Activated T-cell treated with anti-CD3 and anti-CD28 coated beads, Interleukin-2, amount 50 U/mL, for 72 hours (primary cell): ENCODE measurements at places on chromosomes 11 and 22.

GRCh38 chr22:36439481-36440271 lies 41.8 kb downstream of the TXN2 start:
- DNase-seq: peak; percentile 49

DNA sequence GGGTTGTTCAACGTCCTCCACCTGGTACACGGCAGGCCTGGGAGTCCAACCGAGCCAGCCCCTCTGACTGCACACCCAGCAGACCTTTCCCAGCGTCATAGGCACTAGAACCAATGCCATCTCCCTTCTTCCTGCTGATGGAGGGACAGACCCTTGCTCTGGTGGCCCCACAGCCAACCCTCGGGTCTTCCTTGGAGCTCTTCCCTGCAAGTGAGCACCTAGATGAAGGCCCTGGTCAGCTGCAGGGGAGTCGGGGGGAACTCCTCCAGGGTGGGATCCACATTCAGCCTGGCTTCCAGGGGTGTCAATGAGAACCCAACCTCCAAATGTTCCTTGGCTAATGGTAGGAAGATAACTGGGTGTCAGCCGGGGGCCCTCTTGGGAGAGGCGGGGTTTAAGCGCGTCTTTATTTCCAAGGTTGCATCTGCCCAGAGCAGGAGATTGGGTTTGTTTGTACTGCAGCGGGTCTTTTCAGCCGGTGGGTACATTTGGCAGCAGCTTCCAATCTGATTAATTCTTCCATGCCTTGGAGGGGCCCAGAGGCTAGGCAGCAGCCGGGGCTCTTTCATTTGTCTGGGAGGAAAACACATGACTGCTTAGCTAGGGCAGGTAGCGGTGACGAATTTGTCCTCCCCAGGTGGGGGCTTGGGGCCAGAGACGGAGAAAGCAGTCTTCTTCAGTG lies 56.0 kb upstream of the SHISAL1 start:
- no peak for DNase-seq

- no peak for DNase-seq
Observed at GRCh38 chr11:45860348-45860747, 13.1 kb downstream of the CRY2 start.

- DNase-seq: no peak
Observed at GRCh38 chr11:108197351-108197750, 25.1 kb downstream of the NPAT start.

GRCh38 chr11:17012712-17013547 lies 1.3 kb downstream of the PLEKHA7 start:
- no peak for DNase-seq

GRCh38 chr11:92854952-92855351 lies 114.5 kb upstream of the MTNR1B start:
- DNase-seq: no peak

DNA sequence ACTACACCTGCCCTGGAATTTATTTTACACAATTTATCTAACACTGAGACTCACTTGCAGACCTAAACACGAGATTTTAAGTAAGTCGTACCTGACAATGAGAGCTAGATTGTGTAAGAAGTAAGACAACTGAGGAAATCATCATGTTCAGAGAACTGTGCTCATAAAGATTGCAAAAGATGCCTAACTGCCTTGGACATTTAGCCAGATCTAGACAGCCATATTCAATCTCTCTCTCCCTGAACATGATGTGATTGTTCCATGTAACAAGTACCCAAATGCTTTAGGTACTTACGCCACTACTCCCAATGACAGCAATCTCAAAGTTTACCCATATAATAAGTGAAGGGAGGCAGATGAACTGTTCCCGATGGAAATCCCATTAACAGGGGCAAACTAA lies 209.8 kb upstream of the PITPNB start:
- DNase-seq: no peak

- no peak for DNase-seq
Observed at GRCh38 chr11:21007297-21007696, 337.9 kb downstream of the NELL1 start.

- DNase-seq: no peak
Observed at GRCh38 chr11:113315811-113316210, 1.4 kb downstream of the TTC12 start.

DNA sequence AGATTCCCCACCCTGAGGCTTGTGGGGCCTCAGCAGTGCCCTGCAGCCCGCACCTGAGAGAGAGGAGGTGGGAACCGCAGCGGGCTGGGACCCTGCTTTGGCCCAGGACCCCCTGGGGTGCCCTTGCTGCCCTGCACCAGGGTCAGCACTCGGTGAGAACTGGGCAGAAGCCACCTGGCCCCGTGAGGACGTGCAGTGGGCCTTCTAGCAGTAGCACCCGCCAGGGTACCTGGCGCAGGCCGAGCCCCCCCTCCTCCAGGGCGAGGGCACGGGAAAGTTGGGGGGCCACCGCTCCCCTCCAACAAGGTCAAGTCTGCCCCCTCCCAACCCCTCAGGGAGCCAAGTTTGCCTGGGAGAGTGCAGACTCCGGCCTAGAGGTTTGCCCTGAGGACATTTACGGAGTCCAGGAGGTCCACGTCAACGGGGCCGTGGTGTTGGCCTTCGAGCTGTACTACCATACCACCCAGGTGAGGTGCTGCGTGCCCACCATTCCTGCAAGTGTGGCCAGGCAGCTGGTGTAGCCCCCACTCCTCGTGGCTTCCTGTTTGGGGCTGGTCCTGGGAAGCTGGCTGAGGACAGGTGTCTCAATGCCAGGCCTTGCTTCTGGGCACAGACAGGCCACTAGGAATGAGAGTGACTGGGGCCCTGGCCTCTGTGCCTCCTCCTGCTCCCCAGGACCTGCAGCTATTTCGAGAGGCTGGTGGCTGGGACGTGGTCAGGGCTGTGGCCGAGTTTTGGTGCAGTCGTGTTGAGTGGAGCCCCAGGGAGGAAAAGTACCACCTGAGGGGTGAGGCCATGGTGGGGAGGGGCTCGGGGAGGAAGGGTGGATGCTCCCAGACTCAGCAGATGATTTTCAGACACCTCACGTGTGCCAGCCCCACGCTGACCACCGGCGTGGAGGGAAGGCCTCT lies 3.5 kb downstream of the PGGHG start:
- no peak for DNase-seq

GRCh38 chr11:86274999-86275398 lies 27.0 kb upstream of the HIKESHI start:
- DNase-seq: no peak

DNA sequence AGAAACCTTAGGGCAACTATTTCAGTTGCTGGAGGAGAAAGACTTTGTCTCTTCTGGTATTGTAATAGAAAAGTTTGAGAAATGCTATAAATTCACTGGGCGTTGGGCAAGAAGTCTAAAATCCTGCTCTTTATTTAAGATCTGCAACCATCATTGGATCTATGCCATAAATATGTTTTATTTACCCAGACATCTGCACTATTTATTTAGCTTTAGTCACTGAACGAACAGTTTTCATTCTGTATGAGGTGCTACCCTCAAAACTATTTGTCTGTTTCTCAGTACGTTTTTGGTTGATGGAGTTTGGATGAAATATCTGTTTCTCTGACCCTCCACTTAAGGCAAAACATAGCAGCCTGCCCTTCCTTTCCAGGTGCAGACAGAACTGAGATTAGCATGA lies 171.5 kb downstream of the SNX19 start:
- no peak for DNase-seq

DNA sequence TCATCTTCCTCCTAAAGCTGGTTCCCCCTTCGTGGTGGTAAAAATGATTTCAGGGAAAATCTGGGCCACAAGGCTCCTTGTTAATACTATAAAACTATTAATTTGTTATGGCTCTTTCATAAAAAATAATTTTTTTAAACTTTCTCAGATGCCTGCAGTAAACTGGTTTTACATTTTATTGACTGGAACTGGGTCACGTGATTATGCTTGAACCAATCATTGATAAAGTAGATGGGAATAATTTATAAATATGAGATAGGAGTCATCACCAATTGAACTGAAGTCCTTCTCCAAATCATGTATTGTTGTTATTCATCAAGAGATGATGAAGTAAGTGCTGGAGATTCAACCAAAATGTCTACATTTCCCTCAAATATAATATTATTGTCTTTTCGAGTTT lies 138.4 kb downstream of the SLC17A6 start:
- no peak for DNase-seq

DNA sequence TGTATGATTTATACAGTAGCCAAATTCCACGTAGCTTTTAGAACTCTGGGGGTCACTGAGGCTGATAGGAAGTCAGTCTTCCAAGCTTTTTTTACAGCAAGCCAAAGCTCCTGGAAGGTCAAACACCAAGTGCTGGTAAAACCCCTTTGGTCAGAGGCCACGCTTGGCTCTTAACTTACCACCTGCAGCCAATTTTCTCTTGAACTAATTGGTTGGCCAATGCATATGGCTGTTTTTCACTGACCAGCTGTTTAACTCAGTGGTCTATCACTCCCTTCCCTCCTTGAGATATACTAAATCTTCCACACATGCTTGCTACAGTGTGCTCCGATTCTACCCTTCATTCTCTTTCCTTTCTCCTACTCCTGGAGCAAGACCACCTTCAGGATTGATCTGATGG lies 116.0 kb downstream of the FAR1 start:
- DNase-seq: no peak

GRCh38 chr11:76698321-76699043 lies 27.9 kb upstream of the LRRC32 start:
- DNase-seq: no peak

GRCh38 chr11:134196756-134197155 lies 27.0 kb downstream of the NCAPD3 start:
- no peak for DNase-seq

- DNase-seq: no peak
Observed at GRCh38 chr11:107953446-107953845, 25.2 kb downstream of the RAB39A start.

- DNase-seq: no peak
Observed at GRCh38 chr11:121898903-121899302, 217.1 kb downstream of the BLID start.

- DNase-seq: no peak
Observed at GRCh38 chr11:83009999-83010398, 61.7 kb downstream of the RAB30 start.

DNA sequence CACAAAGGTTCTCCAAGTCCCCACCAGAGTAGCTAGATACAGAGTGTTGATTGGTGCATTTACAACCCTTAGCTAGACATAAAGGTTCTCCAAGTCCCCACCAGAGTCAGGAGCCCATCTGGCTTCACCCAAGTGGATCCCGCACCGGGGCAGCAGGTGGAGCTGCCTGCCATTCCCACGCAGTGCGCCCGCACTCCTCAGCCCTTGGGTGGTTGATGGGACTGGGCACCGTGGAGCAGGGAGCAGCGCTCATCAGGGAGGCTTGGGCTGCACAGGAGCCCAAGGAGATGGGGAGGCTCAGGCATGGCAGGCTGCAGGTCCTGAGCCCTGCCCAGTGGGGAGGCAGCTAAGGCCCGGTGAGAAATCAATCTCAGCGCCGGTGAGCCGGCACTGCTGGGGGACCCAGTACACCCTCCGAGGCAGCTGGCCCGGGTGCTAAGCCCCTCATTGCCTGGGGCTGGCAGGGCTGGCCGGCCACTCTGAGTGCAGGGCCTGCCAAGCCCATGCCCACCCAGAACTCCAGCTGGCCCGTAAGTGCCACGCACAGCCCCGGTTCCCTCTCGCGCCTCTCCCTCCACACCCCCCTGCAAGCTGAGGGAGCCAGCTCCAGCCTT lies 404.1 kb downstream of the METTL15 start:
- no peak for DNase-seq

- DNase-seq: no peak
Observed at GRCh38 chr11:103924166-103925013, 112.0 kb upstream of the DDI1 start.

- no peak for DNase-seq
Observed at GRCh38 chr22:50304528-50305392, 2.7 kb downstream of the PLXNB2 start.

GRCh38 chr22:45164270-45165088 lies 754 bp downstream of the NUP50 start:
- DNase-seq: peak; percentile 32

DNA sequence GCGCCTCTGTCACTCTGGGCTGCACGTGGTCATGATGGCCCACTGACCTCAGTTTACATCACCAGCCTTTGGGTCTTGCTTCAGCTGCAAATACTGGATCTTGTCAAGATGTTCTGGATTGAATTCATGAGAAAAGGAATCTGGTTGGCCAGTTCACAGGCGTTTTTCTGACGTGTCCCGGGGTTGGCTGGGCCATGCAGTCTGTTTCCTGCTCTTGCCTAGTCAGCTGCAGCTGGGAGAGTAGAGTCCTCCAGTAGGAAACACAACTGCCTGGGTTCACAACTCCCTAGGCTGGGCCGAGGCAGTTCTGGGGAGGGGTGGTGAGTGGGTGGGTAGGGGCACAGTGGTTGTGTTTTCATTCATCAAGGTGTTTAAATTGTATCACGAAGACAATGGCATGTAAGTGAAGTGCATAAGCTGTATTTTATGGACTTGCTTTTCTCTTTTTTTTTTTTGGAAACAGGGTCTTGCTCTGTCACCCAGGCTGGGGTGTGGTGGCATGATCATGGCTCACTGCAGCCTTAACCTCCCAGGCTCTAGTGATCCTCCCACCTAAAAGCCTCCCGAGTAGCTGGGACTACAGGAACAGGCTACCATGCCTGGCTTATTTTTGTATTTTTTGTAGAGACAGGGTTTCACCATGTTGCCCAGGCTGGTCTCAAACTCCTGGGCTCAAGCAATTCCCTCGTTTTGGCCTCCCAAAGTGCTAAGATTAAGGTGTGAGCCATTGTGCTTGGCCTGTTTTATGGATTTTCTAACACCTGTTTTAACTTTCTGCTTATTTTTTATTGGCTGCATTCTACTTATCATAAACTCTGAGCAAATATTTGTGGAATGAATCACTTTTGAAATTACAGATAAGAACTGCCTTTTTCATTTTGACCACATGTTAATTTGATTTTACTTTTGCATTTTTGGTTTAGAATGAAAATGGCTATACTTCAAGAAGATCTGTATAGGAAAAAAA lies 54.0 kb upstream of the PITPNB start:
- no peak for DNase-seq

- peak; percentile 7 for DNase-seq
Observed at GRCh38 chr11:125165843-125166763, 1.6 kb downstream of the PKNOX2 start.

- no peak for DNase-seq
Observed at GRCh38 chr11:117117681-117118080, 19.5 kb upstream of the SIK3 start.

DNA sequence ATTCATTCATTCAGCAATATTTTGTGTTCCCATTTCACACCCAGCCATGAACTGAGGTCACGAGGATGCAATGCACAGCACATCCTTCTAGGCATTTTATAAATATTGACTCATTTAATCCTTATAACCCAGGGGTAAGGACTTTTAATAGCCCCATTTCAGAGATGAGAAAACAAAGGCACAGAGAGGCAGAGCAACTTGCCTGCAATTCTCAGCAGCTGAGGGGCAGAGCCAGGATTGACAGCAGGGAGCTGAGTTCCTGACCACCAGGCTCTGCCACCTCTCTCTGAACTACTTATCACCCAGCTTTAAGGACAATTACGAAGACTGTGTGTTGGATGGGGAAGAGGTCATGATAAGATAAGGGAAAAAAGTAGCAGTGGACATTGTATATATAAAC lies 12.8 kb upstream of the FGF3 start:
- DNase-seq: no peak
